ENCODE measurements at places on chromosomes 2 and 18.

DNA sequence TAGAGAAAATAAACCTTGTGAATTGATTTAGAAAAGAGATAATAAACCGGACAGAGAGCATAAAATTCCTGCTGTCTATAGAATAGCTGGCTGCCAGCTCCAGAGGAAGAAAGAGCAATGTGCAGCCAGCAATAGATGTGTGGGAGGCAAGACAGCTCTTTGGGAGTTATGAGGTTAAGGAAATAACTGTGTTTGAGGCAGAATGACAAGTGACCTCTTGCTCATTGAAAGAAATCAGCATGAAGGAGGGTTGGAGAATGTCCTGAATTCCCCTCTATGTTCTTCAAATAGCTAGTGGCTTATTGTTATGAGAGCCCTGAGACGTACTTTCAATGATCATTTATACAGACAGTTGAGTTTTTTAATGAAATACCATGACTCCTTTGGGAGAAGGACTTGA, 1009.9 kb upstream of the NXPH2 start:
- no peak for DNase-seq

DNA sequence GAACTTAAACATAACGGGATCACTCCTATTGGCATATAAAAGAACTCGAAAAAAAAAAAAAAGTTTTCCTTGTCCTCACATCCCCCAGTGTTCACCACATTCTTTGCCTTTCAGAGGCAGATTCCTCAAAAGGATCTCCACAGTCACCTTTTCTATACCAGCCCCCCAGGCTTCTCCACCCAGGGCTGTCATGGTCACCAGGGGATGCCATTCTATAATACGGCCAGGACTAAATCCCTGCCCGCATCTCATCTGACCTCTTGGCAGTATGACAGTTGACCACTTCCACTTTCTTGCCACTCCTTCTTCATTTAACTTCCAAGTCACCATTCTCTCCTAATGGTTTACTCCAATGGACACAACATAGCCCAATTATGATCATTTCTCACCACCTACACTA, 29.3 kb downstream of the SOS1 start:
- DNase-seq: no peak

GRCh38 chr2:136284226-136285119, 166.5 kb upstream of the CXCR4 start:
- DNase-seq: no peak

DNA sequence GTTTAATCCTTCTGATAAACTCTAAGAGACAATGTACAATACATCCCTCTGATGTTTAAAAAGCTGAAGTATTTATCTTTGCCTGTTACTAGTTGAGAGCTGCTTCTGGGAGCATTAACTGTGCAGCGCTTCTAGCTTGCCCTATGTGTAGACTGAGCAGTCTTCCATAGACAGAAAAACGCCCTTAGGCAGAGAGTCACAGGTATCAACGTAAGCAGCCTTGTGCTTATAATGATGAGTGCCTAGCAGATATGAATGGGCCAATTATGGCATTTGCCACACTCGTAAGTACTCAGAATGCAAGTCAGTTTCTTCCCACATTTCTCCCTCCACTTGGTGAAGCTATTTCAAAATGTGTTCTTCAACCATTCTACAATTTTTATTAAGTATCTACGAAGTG, 731.1 kb upstream of the SLC8A1 start:
- no peak for DNase-seq

- no peak for DNase-seq
These were observed 1273.6 kb upstream of the SLC39A10 start for GRCh38 chr2:194383401-194383800.

GRCh38 chr2:38978296-38978903, 88.7 kb downstream of the ARHGEF33 start:
- DNase-seq: no peak

- DNase-seq: no peak
These were observed 502.2 kb upstream of the SOX11 start for GRCh38 chr2:5190023-5190422.

DNA sequence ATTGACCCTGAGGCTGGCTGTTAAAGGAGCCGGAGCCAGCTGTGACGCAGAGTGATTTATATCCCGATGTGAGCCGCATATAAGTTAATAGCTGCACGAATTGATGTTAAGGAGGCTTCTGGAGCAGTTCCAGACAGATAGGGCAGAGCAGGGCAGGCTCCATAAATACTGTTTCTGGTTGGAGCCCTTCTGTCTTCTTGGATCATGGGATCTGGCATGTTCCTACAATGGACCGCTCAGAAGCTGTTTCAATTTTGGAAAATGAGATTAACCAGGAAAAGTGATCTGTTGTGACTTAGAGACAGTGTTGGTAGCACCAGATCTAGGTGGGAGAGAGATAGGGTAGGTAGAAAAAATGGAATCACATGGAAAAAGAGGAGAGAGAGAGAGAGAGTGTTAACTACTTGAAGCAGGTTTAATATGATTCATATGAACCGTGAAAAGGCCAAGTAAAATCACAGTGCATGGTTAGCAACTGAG, 4.8 kb upstream of the IGFBP5 start:
- DNase-seq: no peak

- no peak for DNase-seq
These were observed 50.1 kb downstream of the UBR3 start for GRCh38 chr2:169877398-169877797.

DNA sequence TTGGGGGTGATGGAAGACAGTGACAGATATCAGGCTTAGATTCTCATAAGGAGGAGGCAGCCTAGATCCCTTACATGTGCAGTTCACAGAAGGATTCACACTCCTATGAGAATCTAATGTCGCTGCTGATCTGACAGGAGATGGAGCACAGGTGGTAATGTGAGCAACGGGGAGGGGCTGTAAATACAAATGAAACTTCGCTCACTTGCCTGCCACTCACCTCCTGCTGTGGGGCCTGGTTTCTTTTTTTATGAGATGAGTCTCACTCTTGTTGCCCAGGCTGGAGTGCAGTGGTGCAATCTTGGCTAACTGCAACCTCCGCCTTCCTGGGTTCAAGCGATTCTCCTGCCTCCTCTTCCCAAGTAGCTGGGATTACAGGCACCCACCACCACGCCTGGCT, 258.6 kb downstream of the EN1 start:
- DNase-seq: no peak

- DNase-seq: no peak
These were observed 45.5 kb upstream of the FRZB start for GRCh38 chr2:182911813-182912517.

- DNase-seq: no peak
These were observed 1.0 kb upstream of the ANKRD62 start for GRCh38 chr18:12092398-12093229.

DNA sequence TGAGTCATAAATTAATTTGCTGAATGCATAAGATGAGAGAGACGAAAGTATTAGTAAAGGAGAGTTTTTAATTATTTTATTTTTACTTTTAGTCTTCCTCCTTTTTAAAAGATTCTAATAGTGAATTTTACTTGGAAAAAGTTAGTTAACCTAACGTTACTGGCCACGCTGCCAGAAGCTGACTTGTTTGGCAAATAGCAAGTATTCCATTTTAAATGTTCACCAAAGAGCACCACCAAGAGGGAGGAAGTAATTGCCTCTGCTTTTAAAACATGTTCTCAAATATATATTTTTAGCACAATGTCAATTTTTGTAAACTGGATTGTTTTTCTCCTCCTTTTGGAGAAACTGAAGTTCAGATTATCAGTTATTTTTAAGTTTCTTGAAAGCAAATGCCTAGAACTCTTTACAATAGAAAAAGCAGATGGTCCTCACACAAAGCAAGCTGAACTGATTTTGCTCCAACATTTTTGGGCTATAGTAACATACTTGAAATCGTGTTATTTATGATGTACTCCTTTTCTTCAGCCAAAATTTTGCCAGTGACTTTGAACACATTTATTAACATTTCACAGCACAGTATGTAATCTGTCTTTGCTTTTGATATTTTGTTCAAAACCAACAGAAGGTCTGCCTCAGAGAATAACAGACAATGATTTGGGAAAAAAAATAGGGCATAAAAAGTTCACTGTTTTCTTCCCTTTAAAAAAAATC, 1311.0 kb upstream of the FAM98A start:
- no peak for DNase-seq

- DNase-seq: no peak
These were observed 24.5 kb upstream of the ALPP start for GRCh38 chr2:232354069-232354468.

GRCh38 chr2:222982010-222982908, 69.7 kb upstream of the KCNE4 start:
- DNase-seq: no peak

- DNase-seq: no peak
These were observed 270.7 kb upstream of the HNMT start for GRCh38 chr2:137693534-137693933.

- no peak for DNase-seq
These were observed 86.2 kb upstream of the SPATS2L start for GRCh38 chr2:200220251-200220650.

DNA sequence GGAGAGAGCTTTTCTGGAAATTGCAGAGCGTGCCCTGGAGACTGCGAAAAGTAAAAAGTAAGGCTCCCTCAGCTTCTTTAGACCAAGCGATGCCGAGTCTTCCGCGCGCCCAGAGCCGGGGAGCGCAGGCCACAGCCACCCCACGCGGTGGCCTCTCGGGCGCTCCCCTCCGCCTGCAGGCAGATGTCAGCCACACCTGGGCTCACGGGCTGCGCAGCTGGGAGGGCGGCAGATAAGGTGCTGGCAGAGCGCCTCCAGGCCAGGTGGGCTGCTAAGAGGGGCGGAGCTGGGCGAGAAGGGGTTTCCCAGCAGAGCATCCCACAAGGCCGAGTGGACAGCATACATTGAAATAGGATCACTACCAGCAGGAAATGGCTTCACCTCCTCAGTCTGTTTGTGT, 81.7 kb downstream of the ARHGEF4 start:
- no peak for DNase-seq

GRCh38 chr2:3198119-3198518, 179.5 kb downstream of the EIPR1 start:
- no peak for DNase-seq

DNA sequence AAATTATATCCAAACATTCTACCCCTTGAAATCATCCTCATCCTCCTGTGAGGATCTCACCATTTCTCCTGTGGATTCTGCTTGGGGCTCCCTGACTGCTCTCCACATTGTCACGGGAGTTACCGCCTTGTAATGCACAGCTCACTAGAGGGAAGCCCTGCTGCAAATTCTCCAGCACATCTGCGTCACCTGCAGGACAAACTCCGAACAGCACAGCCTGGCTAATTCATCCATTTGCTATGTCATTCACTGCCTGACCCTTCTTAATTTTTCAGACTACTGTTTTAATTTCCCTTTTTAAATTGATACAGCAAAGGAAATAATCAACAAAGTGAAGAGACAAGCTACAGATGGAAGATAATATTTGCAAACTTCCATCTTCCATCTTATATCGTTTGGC, 627.4 kb downstream of the FBXO15 start:
- no peak for DNase-seq

GRCh38 chr2:60516383-60516811, 37.1 kb downstream of the BCL11A start:
- no peak for DNase-seq

Data from stimulated activated CD8-positive, alpha-beta memory T cell treated with anti-CD3 and anti-CD28 coated beads, Interleukin-15, amount 100 ng/mL, for 24 hours (primary cell).